ENCODE measurements at places on chromosomes 7 and 10. TPM values are rescaled to one million over a fixed set of nuclear protein-coding genes. Genes with fewer than 3 reads are reported as not detected.

GNGT1 gene
- not detected for total RNA-seq

VWA2 gene
- not detected for total RNA-seq

CTAGE4 gene
- 0.36 TPM for total RNA-seq

ELOVL3 gene
- 0.13 TPM for total RNA-seq

CYP2E1 gene
- 0.86 TPM for total RNA-seq

Measured in smooth muscle cell of the pulmonary artery (primary cell).